Activated CD4-positive, alpha-beta T cell treated with anti-CD3 and anti-CD28 coated beads, Interleukin-2, amount 10 ng/mL, durations not matched to agents 7 days and 5 days (primary cell): ENCODE measurements at places on chromosomes 2 and 18. TPM values are rescaled to one million over a fixed set of nuclear protein-coding genes. Genes with fewer than 3 reads are reported as not detected.

DNA sequence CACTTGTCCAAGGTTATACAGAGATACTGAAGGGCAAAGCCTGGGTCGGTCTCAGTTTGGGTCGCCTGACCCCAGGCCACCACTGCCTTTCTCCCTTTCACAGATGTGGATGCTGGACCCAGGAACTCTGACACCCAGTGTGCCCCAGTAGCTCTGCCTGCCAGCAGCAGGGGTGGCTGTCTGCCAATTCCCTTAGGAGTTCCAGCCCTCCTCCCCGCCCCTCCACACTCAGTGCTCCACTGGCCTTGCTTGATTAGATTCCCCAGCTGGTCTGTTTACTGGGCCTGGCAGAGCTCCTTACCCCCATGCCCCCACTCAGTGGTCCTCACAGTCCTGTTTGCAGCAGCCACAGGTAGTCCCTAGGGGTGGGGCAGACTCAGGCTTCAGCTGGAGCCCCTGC lies 75.5 kb downstream of the NPAS2 start:
- H3K36me3 ChIP-seq: no peaks in the 10 kb centered on the region
- no peak overlapping the region for H3K27ac ChIP-seq
- H3K4me3 ChIP-seq: no peak overlapping the region
- no peaks in the 10 kb centered on the region for H3K4me1 ChIP-seq

- H3K36me3 ChIP-seq: peaks cover 3% of the 10 kb centered on the region
- peak; percentile 38 for DNase-seq
- peaks cover 26% of the 10 kb centered on the region for H3K4me1 ChIP-seq
Observed at GRCh38 chr2:206083602-206084438, 2.2 kb downstream of the INO80D start.

DNA sequence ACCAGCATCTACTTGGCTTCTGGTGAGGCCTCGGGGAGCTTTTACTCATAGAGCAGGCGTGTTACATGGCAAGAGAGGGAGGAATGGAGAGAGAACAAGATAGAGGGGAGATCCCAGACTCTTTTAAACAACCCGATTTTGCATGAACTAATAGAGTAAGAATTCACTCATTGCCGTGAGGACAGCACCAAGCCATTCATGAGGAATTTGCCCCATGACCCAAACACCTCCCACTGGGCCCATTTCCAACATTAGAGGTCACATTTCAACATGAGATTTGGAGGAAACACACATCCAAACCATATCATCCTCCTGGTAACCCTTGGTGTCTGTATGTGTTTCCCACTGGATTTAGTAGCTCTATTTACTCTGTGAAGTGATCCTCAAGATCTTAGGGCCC lies 249.9 kb upstream of the SP5 start:
- no peaks in the 10 kb centered on the region for H3K4me1 ChIP-seq

The CPLX4 gene
- not detected for total RNA-seq

The FBLN7 gene
- total RNA-seq: 8.3 TPM

The ANKRD30BL gene
- total RNA-seq: not detected
